ENCODE measurements at places on chromosomes 6 and 20. TPM values are rescaled to one million over a fixed set of nuclear protein-coding genes. Genes with fewer than 3 reads are reported as not detected.

DNA sequence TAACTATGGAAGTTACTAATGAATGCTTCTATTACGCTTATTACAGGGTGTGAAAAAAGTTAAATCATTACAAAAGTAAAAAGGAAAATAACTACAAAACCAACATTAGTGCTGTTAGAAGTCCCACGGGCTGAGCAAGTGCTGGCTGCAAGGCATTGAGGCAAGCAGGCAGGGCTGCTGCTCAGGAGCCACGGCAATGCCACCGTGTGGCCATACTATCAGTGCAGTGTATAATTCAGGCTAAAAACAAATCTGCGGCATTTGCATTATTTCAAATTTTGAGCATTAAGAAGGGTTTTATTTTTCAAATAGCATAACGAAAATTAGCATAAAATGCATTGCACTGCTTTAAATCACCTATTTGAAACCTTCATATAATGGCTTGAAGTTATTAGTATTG lies 17.1 kb downstream of the IFNGR1 start:
- no peak for DNase-seq

GRCh38 chr6:142009647-142010046 lies 123.1 kb upstream of the GJE1 start:
- DNase-seq: no peak

DNA sequence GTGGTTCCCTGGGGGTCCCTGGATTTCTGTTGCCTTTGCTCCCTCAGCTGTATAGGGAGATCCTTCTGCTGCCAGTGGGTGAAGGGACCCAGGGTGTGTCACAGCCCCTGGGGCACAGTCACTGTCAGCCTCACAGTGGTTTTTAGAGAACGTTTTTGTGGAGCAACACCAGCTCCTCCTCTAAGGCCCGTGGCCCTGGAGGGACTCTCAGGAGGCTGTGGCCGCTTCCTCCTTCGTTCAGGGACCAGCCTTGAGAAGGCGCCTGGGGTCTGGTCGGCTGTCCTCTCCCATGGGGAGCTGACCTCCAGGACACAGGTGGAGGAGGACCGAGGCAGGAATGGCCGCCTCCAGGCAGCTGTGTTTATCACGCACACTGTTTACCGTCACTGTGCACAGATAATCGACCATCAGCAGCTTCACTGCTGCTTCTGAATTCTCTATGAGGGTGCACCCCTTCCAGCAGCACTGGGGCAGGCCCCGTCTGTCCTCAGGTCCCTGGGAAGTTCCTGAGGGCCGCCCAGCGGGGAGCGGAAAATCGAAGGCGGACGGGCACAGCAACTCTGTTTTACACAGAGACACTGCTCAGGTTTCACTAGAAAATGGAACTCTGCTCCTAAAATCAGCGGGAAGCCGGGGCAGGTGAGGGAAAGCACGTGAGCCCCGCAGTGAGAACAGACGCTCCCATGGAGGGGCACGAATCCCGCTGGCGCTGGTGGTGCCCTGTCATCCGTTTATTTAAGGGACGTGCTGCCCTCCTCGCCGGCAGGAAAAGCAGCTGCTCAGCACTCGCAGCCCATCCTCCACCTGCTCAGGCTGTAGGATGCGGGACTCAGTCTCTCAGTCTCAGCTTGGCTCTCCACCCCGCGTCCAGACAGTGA lies 10.4 kb upstream of the FRMD1 start:
- DNase-seq: no peak

GRCh38 chr6:37369321-37370201 lies 15.8 kb downstream of the RNF8 start:
- no peak for DNase-seq

GRCh38 chr6:158649289-158650143 lies at the start of gene SYTL3:
SYTL3 (plus strand) TSS chr6:158650054; CDS start chr6:158663269, 13,215 bp downstream.
- DNase-seq: peak; percentile 70

DNA sequence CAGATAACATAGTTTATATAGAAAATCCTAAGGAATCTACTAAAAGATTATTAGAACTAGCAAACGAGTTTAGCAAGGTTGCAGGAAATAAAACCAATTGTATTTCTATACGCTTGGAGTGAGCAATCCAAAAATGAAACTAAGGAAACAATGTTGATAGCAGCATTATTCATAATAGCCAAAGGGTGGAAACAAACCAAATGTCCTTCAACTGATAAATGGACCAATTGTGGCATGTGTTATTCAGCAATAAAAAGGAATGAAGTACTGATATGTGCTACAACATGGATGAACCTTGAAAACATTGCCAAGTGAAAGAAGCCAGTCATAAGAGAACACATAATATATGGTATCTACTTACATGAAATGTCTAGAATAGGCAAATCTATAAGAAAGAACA lies 101.0 kb upstream of the VSTM2L start:
- DNase-seq: no peak

GRCh38 chr6:159894991-159895390 lies 4.2 kb downstream of the MAS1 start:
- DNase-seq: no peak

DNA sequence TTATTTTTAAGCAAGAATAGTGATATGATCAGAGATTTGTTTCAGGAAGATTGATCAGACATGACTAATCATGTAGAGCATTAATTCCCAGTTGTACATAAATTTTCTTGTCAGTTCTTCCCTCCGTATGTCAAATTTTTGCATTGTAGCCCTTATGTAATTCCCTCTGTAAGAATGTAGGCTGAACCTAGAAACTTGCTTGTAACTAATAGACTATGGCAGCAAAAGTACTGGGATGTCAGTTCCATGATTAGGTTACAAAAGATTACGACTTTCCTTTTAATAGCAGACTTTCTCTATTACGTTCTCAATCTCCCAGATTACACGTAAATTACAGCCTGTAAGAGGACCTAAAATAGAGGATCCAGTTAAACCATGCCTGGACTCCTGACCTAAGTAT lies 79.4 kb upstream of the EPHA7 start:
- DNase-seq: no peak

DNA sequence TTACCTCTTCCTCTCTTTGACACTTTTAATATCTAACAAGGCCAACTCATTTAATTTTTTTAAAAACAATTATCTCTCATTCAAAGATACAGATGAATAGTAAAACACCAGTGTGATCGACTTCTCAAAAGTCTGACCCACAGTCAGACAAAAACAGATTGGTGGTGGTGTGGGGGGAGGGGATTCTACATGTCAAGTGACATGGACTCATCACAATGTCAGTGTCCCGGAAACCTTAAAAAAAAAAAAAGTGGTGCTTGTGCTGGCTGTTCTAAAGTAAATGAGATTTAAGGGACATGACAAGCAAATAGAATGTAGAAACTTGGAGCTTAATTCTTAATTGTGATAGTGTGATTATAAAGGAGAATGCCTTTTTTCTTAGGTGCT lies 16.3 kb upstream of the RFPL4B start:
- DNase-seq: no peak

DNA sequence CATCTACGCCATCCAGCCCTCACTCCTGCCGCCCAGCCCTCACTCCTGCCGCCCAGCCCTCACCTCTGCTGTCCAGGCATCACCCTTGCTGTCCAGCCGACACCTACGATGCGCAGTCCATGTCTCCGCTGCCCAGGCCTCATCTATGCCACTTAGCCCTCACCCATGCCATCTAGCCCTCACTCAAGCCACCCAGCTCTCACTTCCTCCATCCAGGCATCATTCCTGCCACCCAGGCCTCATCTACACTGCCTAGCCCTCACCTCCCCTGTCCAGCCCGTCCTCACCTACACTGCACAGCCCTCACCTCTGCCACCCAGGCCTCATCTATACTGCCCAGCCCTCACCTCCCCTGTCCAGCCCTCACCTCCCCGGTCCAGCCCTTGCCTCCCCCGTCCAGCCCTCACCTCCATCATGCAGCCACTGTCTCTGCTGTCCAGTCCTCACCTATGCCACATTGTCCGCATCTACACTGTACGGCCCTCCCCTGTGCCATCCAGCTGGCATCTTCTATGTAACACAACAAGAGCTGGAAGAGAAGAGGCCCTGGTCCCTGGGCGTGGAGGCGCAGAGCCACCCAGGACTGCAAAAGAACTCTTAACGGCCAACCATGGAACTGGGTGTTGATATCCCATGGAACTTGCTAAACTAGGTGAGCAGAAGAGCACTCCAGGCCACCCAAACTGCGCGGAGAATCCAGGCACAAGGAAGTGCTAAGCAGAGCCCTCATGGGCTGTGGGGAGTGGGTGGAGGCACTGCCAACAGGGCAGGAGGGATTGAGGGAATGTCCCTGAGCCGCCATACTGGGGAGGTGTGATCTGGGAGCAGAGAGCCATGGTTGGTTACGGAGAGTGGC lies 31.0 kb downstream of the RNASET2 start:
- DNase-seq: no peak

DNA sequence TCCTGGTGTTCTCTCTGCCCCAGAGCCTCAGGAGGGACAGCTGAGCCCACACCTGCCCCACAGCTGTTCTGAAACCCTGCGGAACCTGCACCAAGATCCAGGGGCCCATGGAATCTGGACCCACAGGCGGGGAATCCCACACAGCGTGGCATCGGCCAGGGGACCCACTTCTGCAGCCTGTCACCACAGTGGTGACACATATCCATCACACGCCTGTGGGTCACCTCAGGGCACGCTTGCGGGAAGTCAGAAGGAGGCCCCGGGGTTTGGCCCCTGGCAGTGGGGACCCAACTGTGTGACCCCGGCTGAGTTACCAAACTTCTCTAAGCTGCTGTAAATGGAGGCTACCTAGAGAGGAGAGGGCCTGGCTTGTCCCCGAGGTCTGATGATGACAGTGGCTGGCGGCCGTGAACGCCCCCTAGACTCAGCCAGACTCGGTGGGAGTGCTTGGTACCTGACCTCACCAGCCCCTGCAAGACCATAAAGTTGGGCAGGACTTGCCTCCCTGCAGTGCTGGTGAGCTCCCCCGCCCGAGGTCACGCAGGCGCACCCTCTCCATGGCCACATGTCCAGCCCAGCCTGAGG lies 2.3 kb upstream of the HRH3 start:
- DNase-seq: no peak

DNA sequence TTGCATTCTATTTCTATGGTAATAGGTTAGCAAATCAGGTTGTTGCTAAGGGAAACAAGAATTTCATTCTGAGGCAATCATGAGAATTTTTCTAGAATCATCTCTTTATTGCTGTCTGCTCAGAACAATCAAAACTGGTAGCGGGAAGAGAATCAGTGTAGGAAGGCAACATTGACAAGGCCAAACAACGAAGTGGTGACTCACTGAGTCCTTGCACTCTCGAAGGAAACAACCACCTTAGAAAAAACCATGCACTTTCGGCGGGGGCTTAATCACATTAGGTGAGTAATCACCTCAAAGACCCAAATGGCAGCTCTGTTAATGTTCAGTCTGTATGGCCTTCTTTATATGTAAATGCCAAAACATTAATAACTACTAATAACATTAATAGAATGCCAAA lies 78.8 kb upstream of the MAP7 start:
- no peak for DNase-seq

DNA sequence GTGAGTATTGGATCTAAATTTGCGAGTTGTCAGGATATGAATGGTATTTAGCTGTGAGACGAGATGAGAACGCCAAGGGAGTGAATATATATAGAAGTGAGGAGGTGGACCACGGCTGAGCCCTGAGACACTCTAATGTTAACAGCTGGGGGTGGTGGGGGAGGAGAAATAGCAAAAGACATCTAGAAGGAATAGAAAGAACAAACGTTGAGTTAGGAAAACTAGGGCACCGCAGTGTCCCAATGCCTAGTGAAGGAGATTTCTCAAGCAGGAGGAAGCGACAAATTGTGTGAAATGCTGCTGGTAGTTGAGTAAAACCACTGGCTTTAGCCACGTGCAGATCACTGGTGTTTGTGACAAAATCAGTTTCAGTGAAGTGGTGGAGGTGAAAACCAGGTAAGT lies 56.9 kb downstream of the CD164 start:
- no peak for DNase-seq

DNA sequence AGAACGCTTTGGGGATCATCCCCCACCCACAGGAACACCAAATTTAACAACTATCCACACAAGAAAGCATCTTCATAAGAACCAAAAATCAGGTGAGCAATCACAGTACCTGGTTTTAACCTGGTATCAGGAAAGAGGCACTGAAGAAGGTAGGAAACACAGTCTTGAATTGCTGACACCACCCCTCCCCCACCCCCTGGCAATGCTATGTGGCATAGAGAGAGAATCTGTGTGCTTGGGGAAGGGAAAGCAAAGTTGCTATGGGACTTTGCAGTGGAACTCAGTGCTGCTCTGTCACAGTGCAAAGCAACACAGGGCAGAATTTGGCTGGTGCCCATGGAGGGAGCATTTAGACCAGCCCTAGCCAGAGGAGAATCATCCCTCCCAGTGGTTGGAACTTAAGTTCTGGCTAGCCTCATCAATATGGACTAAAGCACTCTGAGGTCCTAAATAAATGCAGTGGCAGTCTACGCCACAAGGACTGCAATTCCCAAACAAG lies 565.5 kb downstream of the EPM2A start:
- no peak for DNase-seq

GRCh38 chr6:151425561-151425960 lies 26.4 kb downstream of the RMND1 start:
- no peak for DNase-seq

DNA sequence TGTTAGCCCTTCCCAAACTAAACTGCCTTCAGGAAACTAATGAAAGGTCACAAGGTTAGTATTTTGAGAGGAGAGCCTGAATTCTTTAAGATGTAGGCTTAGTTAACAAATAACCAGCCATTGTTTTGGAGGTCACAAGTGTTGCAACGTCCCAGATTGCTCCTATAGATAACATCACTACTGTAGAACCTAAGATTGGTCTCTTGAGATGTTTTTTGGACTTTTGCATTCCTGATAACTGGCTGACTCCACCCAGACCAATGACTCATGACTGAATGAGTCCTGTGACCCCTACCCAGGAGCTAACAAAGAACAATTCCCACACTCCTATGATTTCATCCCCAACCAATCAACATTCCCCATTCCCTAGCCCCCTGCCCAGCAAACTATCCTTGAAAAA lies 178.8 kb downstream of the SCP2D1 start:
- no peak for DNase-seq

The DPPA5 gene
- not detected for total RNA-seq

The CTNNBL1 gene
- 43.7 TPM for total RNA-seq

The KCNQ2 gene
- not detected for total RNA-seq

The HTR1E gene
- total RNA-seq: not detected

The BNIP5 gene
- not detected for total RNA-seq

The GSTA3 gene
- total RNA-seq: not detected

The TENT5A gene
- total RNA-seq: 20.2 TPM

The SLC16A10 gene
- 0.36 TPM for total RNA-seq

The MUC22 gene
- total RNA-seq: not detected

All from sigmoid colon (tissue), 7 donors.